ENCODE measurements at places on chromosomes 3 and 15.

DNA sequence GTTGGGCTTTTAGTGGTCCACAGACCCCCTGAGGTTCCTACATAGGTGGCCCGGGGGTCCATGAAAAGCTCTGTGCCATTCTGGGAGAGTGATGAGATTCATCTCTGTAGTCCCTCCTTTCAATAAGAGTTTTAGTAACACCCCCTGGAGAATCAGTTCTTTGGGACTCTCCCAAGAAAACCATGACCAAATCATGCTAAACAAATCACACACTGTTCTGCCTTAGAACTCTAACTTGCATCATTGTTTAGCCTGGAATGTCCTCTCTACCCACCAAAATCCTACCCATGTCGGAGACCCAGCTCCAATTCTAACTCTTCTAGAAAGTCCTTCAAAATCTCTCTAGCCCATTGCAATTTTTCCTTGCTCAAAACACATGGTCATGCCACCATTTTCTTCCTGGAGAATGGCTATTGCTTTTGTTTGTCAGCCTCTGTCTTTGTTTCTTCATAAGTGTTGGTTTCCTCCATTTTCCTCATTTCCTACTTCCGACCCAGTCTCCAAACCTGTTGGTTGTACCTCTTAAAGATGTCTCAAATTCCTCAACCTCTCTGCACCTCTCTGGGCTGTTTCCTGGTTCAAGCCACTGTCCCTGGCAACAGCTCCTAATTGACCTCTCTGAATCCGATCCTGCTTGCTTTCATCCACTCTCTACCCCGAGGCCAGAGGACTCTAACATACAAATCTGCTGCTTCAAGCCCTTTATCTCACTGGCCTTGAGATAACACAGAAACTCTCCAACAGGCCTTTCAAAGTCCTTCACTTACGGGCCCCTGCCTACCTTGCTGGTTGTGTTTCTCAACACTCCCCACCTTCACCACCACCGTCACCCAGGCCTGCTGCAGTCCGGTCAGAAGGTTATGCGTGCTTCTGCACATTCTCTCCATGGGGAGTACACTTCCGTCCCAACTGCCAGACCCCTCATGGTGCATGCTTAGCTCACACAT lies 23.7 kb downstream of the CYP19A1 start:
- DNase-seq = no peak

DNA sequence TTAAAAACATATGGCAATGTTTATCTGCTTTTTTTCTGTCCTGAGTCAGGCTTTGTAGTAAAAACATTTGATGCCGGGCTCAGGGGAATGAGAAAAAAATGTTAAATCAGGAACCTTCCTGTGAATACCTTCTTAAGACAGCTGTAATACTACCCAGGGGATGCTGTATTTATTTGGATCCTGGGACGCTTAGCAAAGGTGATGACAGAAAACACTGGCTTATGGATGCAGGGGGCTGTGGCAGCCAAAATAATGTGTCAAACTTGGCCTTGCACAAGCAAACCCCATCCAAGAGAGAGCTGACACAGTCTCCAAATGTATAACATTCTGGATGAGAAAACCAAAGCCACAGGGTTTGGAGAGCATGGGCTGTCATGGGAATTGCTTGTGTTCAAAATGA lies 438.2 kb upstream of the PROK2 start:
- no peak for DNase-seq

GRCh38 chr3:125003369-125003853 lies 52.4 kb downstream of the HEG1 start:
- no peak for DNase-seq

GRCh38 chr15:94174399-94174802 lies 57.0 kb upstream of the MCTP2 start:
- no peak for DNase-seq

GRCh38 chr15:89783861-89784685 lies 7.9 kb downstream of the MESP2 start:
- DNase-seq = no peak

GRCh38 chr3:139202226-139202958 lies 141.4 kb upstream of the MRPS22 start:
- DNase-seq = no peak

Data from CD4-positive, alpha-beta T cell treated with Interleukin-6 at 100 ng/mL for 8 hours (primary cell).